ENCODE measurements at places on chromosomes 13 and 19.

DNA sequence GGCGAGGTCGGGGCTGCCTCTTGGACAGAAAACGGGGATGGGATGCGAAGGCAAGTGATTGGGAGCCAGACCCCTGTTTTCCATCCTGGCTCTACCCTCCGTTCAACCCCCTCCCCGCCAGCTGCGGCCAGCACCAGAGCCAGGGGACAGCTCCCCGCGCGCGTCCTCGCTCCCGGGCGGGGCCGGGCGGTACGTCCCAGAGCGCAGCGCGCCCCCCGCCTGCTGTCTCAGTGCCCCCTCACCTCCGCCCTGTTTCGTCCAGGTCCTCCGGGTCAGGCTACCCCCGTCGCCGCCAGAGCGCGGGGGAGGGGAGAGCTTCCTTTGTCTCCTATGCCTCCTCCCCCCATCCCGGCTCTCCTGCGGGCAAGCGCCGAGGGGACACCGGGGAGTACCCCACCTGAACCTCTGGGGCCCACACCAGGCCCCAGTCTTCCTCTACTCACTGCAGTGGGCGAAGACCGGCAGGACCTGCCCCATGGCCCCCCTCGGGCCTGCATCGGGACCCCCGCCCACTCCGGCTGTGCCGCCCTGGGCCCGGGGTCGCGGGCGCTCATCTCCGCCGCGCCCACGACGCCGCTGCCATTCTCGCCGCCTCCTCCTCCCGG is 396 bp downstream of the RTN2 start:
- peak; percentile 71 for DNase-seq

DNA sequence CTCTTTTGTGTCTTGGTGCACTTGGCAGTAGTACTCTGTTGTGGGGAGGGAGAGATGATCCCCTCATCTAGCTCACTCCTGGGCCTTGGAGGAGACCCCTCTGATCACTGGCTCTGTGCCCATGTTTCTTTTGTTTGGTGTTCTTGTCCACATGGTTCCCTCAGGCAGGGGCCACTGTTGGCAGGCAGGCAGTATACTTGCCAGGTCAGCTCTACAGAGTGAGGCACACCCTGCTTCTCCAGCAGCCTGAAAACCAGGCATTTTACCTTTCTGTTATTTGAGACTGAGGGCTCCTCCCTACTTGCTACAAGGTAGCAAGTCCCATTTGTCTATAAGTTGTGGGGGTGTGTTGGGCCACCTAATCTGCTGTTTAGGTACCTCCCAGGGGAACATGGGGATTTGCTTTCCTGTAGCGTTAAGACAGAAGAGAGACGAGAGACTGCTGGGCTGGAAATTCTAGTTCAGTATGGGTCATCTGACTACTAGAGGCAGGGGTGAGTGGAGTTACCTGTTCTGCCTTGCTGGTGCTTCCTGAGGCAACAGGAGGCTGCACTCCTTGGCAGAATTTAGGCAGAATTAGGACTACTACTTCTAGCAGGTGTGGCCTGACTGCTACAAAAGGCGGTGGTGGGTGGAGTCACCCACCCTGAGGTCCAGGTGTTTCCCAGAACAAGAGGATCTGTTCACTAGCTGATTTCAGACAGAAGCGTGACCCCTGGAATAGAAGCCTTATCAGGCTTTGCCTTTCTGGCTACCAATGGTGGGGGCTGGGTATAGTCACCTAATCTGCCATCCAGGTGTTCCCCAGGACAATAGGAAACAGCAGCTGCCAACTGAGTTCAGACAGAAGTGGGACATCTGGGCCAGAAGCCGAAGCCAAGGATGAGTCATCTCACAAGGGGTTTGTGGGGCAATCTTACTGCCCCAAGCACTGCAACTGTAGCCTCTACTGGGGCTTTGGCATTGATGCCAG is 843.0 kb upstream of the ATXN8OS start:
- peak; percentile 31 for DNase-seq

DNA sequence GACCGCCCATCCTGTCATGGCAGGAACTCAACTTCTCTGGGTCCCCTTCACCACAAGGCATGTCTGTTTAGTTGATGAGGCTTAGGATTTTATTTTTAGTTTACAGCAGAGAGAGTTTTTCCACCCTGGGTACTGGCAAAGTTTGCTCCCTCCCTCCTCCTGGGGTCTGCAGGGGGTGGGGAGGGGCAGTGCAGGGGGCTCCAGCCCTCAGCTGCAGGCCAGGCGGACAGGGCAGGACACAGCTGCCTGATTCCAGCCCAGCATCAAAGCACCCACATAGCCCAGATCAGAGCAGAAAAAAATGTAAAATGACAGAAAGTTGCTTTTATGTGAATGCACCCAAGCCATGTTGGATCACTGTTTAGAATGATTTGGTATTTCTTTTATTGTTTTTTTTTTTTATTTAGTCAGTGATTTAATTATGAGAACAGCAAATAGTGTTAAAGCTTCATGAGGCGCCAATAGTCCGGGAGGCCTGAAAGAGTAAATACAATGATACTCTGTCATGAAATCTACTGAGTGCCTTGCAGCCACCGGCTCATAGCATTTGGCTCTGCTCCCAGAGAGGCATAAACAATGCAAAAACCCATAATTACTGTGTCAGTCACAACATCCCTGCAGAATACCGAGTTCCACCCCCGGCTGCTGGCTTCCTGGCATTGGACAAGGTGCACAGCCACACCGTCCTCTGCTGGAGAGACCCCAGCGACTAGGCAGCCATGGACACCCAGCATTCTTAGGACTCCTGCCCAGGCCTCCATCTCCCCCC is 923.5 kb downstream of the UQCRFS1 start:
- peak; percentile 38 for DNase-seq

DNA sequence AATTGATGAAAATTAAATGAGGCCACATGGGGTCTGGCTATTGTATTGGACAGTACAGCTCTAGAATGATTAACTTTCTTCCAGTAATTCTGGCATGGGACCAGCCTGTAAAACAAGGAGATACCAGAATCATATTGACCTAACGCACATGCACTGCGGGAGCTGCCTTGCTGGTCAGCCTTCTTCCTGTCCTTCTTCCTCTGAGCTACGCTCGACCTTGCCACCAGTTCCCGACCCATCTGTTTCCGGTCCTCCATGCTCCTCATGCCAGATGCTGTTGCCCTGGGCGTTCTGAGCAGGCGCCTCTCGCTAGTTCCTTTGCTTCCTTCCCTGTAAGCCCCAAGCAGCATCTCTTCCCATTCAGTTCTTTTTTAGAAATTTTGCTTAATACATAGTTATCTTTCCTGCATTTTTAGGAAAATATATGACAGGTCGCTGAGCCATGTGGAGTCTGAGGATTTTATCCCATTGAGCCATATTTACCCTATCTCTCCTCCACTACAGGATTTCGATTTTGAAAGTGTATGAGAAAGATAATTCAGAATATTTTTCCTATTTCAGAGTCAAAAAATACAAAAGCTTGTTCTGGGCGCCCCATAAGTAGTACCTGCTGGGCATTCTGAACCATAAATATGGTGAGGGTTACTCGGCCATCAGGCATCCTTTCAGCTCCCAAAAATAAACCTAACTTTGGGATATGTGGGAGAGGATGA is 38.6 kb downstream of the TNFRSF19 start:
- no peak for DNase-seq

- no peak for DNase-seq
These were observed 9.1 kb upstream of the GTF2F1 start for GRCh38 chr19:6402058-6402457.

DNA sequence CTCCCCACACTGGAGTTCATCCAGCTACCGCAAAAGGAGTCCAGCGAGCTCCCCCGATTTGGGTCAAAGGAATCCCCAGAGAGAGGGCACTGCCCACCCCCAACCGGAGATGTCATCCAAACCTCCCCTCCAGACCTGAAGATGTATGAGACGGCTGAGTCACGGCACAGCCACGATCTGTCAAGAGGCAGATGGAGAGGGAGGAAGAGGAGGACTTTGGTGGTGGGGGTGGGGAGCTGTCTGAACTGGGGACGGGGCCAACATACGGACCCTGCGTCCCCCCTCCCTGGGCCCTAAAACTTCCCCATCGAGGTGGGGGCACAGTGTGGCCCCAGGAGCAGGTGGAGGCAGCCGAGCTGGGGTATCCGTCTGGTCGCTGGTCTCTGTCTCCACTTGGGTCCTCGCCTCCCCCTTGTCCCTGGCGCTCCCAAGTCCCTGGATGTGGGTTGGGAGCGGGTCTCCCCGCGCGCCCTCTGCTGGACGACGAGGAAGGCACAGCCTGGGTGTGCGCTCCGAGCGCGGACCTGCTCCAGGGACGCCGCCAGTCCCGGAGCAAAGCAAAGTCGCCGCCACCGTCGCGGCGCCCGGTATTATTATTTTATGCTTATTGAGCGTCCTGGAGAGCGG is 3.8 kb downstream of the PDE4A start:
- peak; percentile 84 for DNase-seq

- DNase-seq, result no peak
These were observed 9.7 kb downstream of the PALM start for GRCh38 chr19:718251-718951.

DNA sequence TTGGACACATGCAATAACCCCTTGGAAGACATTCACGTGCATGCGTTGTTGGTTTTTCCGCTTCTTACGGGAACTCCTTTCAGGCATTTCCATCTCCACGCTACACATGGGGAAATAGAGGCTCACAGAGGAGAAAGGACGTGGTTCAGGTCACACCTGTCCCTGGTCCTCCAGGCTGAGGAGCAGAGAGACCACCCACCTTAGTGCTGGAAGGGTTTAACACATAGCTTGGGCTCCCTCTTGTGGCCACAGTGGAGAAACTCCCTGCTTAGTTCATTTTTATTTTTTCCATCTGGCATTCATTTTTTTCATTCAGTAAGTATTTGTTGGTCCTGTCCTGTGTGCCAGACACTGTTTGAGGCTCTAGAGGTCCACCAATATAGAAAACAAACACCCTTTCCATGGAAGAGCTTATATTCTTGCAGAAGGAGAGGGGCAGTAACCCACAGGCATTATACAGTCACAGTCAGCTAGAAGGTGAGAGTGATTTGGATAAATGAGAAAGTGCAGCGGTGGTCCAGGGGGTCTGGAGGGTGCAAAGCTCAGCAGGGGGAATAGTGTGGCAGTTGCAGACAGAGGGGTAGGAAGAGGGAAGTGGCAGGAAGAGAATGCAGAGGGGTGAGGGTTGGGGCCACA is 24.2 kb upstream of the TTYH1 start:
- DNase-seq, result peak; percentile 86

DNA sequence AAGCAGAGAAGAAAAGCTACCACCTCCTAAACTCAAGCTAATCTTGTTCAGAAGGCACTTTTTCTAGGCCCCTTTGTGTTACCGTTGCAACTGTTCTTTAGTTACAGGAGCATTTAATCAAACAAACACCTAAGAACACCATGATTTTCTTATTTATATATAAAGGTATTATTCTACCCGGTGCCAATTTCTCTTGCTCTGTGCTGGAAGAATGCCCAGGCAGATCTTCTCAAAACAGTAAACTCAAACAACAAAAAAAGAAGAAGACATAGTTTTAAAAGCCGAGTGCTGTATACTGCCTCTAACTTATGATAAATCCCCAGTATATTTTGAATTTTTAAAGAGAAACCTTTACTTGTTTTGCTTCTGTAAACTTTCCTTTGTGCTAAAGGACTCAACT is 20.4 kb downstream of the SLC7A1 start:
- no peak for DNase-seq

DNA sequence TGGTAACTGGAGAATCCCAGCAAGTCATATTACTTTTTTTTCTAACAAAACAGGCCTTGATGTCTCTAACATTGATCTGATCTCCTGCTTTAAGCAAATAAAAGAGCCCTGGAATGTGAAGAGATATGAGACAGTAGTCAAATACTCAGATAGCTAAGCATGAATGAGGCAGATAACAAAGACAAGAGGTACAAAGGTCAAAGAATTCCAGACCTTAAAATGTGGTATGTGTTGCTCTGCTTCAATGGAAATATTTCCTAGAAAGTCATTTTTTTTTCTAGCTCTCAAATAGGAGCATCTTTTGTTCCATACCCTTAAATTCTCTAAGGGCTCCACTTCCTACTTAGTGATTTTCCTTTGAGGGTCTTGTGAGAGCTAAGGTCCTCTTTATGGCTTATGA is 54.6 kb downstream of the ZNF254 start:
- no peak for DNase-seq

DNA sequence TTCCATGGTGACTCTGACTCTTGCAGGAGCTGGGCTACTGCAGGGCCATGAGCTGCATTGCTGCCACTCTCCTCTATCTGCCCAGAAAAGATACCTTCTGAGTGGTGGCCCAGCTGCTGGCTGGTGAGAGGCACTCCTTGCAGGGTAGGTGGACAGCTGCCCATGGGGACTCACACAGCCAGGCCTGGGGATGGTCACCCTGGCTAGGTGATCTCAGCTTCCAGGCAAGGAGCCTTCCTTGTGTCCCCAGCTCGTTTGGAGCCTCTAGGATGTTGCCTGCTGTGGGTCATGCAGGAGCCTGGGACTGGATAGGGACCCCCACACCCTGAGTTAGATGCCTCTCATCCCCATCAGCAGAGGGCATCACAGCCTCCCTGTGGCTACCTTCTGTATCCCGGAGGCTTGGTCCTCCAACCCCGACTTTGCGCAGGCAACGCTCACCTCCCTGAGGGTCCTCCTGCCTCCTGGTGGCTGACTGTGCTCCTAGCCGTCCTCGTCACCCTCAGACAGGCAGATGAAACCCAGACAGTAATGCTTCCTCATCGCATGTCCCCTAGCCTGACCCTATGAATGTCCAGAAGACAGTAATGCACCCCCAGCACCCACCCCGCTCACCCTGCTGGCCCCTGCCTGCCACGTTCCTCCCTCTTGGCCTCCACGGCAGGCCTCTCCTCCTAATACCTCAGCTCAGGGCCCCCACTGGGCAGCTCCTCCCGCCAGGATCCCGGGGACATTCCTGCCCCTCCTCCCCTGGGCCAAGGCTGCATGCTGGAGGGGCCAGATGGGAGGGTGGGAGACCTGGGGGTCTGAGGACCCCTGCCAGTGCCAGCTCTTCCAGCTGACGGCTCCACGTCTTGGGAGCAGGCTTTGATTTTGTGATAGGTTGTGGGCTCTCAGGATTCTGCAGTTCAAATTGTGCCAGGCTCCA is 13.6 kb upstream of the ZNF14 start:
- DNase-seq, result peak; percentile 21

GRCh38 chr13:71626421-71627117 is 240.4 kb downstream of the DACH1 start:
- DNase-seq, result peak; percentile 54
